ENCODE measurements at places on chromosomes 12 and 14.

DNA sequence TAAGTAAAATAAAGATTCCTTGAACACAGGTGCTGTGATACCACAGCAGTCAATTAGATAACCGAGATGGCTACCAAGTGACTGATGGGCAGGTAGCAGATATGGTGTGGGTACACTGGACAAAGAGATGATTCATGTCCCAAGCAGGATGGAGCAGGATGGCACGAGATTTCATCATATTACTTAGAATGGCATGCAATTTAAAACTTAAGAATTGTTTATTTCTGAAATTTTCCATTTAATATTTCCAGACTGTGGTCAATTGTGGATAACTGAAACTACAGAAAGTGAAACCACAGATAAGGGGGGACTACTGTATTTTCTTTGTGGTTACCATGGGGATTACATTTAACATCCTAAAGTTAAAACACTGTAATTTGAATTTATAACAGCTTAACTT lies 7.5 kb upstream of the ZFP36L1 start:
- no peak for DNase-seq

- DNase-seq, result no peak
Measured at GRCh38 chr14:68340262-68340661, 452.6 kb downstream of the ZFP36L1 start.

DNA sequence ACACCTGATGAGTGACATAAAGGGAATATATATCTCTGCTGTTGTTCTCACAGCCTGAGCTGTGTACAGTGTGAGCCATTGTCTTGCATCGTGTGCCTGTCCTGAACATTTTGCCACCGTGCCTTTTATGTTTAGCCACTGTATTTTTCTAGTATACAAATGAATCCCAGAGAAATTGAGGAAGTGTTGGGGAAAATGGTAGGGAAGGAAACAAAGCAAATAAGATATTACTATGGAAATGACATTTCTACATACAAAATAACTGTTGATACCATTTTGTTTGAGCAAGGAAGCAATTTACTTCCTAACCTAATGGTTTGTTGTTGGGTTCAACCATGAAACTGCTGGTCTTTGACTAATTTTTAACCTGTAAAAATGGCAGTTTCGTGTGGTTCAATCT lies 5.5 kb downstream of the PSMA6 start:
- no peak for DNase-seq

GRCh38 chr12:13000925-13001774 lies 1.1 kb upstream of the HEBP1 start:
- DNase-seq, result no peak

GRCh38 chr12:55957106-55957859 lies 8.6 kb downstream of the PMEL start:
- DNase-seq, result no peak

Measured in stimulated activated CD8-positive, alpha-beta memory T cell treated with anti-CD3 and anti-CD28 coated beads, Interleukin-7, amount 100 ng/mL, for 24 hours (primary cell).